ENCODE measurements at places on chromosomes 1 and 21. TPM values are rescaled to one million over a fixed set of nuclear protein-coding genes. Genes with fewer than 3 reads are reported as not detected.

GRCh38 chr1:1899266-1899966 is 8.5 kb upstream of the GNB1 start:
- no peak for DNase-seq

DNA sequence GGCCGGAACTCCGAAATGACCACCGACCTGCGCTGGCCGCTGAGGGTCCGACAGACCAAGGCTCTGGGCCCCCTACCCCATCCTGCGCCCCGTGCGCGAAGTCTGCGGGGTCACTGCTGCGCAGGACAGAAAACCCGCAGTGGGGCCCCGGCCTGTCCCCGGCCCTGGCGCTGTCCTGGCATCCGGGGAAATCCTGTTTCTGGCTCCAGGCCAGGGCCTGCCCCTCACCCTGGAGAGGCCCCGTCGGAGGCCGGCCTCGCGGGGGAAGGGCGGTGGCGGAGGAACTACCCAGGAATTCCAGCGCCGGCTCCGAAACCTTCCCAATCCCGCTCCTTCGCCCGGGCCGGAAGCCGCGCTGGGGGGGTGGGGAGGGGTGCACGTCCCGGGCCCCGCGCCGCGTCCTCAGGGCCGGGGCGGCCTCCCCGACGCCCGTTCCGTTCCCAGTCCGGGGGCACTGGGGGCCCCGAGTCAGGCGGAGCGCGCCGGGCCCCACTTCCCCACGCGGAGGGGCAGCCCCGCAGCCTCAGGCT is 77.0 kb downstream of the MORN1 start:
- DNase-seq = peak; percentile 86

- no peak for DNase-seq
Observed at GRCh38 chr21:36841866-36842265, 124.6 kb downstream of the HLCS start.

DNA sequence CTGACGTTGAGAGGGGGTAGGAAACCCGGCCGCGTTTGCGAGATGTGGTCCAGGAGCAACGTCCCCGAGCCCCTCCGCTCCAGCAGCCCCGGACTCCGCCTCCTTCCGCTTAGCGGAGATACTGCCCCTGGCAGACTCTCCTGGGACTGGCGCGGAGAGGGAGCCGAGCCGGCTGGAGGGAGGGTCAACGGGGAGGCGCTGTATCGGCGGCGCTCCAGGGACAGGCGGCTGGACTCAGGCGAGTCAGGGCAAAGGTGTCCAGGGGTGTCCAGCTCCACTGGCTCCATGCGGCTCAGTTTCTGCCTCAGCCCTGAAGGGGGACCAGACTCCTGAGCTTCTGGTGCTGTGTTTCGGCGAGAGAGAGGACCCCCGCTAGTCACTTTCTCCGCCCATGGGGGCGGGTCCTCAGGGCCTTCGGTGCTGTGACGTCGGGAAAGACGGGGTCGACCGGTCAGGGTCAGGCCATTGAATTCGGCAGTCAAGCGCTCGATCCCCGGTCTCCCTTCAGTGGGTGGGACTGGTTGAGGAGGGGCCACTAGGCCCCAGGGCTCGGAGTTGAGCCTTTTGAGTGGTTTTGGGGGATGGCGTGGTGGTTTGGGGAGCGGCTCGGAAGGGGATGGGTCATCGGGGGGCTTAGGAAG is 2.8 kb upstream of the LIX1L start:
- DNase-seq = peak; percentile 88

GRCh38 chr1:27576806-27577227 is 27.1 kb downstream of the AHDC1 start:
- no peak for DNase-seq

DNA sequence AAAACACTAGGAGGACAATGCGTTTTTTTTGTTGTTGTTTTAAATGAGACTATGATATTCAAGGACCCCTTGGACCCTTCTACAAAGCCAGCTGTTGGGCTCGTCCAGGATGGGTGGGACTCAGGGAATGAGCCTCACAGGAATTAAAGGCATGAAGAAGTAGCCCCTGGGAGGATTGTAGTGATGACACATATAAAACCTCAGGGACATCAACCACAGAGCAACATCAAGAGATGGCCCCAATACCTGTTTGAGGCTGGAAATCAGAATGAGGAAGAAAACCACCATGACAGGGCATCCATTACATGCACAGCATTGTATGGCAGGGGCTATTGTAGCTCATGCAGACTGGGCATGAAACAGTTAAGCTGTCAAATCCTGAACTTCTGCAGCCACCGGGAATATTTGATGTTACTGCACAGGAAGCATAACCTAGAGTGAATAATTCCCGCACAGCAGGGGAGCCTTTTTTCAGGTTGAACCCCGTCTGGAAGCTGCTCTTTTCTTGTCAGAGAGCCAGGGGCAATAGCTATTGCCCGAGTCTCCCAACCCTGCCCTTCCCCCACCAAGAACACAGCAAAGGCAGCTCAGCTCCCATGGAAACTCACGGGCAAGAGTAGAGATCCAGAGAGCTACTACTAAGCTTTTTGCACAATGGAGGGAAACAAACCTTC is 140.2 kb upstream of the FGGY start:
- DNase-seq = no peak

GRCh38 chr21:41422546-41423304 is 3.3 kb upstream of the MX1 start:
- no peak for DNase-seq

DNA sequence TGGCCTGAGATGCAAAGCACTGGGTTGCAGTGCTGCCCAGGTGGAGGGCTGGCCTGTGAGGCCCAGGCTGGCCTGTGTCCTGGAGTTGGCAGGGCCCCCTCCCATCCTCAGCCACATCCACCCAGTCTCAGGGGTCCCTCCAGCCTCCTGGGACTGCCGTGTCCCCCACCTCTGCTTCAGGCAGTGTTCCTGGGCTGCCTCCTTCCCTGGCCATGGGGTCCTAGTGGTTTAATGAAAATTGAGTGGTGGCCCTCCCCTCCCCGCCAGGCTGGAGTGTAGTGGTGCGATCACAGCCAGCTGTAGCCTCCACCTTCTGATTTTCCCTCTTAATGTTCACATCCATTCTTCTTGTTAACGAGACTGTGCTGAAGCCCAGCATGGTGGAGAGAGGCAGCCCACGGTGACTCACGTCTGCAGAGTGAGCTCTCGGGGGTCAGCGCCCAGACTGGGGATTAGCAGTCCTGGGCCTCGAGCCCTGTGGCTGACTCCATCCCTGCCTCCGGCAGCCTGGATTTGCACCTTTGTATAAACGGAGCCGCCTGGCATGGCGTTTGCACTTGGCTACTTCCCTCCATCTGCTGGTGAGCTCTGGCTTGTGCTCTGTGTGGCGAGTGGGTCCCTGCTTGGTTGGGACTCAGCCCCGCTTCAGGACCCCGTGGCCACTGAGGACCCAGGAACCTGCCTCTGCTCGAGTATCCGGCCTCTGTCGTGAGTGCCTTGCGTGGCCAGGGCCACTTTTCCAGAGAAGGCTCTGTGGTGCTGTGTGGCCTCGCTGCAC is 6.9 kb downstream of the MIB2 start:
- no peak for DNase-seq

DNA sequence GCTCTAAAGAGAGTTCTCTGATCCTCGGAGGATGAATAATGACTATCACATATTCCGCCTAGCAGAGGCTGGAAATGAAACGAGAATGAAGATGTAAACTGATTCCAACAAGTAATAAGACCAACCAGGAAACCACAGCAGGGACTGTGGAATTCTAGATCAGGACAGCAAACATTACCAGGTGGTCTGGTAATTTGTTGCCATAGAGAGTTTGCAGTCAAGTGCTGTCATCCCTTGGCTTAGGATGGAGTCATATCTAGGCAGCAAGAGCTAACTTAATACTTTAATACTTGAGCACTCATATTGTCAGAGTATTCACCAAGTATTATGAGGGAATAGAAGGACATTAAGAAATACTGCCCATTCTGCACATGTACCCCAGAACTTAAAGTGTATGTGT is 45.1 kb upstream of the MUTYH start:
- DNase-seq = no peak

Gene FAM177B
- total RNA-seq = not detected

Gene CASQ2
- 6.5 TPM for total RNA-seq

Gene PRR9
- not detected for total RNA-seq

Gene UMODL1
- total RNA-seq = not detected

Gene CFHR5
- not detected for total RNA-seq

Measured in sciatic nerve (tissue), 2 donors.